KG1 (cell line): ENCODE measurements at places on chromosomes 7 and 10.
A peak's percentile ranks its signal among the peaks of the same experiment; 100 is the strongest.

DNA sequence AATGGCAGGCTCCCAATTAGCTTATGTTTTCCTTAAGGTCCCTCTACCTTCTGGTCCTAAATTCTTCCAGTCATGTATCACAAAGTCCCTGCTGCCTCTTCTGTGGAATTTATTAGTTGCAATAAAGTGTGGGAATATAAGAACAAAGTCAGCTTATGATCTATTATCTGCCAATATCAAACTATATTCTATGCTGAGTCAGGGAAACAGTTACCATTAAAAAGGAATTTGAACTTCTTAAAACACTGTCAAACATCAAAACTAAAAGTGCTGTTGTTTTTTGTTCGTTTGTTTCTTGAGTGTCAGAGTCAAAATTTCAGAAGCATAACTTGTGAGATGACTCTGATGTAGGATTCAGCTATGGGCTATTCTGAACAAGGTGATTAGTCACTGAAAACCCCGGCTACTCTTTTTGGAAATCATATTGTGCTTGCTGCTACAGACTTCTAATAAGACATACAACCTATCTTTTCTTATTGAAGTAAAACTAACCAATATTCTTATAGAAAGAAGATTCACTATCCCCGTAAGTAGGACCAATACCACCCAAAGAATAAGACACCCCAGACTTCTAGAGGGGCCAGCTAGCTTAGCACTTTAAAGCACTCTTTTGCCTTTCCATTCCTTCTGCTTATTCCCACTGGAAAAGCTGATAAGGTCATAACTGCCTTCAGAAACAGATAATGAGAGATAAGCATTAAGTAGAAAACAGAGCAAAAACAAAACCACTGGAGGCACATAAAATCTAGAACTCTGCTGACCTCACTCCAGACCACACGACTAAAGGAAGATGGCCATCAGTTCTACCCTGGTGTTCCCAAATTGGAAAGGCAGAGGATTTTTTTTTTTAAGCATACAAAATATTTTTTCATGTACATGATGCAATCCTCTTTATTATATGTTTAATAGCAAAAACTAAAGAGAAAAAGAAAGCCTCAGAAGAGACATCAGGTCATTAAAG lies 370.6 kb downstream of the PARD3 start:
- no peak for DNase-seq

DNA sequence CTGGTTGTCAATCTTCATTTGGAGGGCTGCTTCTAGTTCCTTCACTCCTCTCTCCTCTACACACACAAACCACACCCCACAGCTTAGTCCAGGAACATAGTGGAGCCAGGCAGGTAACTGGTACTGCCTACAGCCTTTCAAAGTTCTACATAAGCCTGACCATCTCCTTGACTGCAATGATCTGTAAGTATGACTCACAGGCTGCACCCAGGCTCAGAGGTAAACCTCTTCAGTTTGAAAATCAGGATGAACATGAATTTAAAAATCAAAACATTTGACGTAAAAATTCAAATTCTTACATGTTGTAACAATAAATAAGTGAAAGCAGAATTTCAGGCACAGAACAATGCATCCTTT lies 68.7 kb upstream of the C10orf120 start:
- no peak for DNase-seq

GRCh38 chr7:15750727-15751126 lies 64.2 kb upstream of the MEOX2 start:
- DNase-seq, result no peak

DNA sequence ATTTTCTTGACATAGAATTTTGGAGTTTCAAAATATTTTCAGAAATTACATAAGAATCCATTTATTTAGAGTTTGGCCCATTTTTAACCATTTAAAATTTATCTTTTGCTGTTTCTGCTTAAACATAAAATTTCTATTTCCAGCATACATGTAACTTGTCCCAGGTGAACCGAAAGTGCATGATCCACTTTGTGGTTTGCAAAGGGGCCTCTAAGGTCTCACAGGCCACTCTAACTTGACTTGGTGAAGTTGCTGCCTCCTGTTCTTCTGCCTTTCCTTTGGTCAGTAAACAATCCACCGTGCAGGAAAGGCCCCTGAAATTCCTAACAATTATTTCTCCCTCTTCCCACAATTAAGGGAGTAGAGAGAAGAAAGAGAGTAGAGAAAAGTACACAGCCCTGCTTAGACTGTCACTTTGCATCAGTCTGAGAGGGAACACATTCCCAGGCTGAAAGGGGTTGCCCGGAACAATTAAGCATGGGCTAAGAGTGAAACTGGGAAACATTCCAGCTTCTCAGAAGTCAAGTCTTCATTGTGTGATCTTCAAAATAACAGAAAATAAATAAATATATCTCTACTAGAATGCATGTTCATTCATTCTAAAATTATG lies 79.5 kb upstream of the SEMA3A start:
- DNase-seq, result no peak

DNA sequence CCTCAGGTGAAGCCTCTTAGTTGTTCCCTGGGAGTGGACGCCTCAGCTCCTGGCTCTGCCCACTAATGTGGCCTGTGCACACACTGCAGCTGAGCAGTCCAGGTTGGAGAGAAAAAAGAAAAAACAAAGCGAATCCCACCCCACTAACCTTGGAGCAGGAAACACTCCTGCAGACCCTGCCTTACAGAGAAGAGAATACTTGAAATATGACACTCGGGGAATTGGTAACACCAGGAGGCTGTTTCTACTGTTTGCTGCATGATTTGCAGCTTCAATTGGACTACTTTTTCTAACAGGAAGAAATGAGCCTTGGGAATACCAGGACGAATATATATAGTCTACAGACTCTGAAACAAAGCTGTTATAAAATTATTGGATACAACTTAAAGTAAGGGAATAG lies 22.2 kb downstream of the CDHR3 start:
- DNase-seq, result no peak

GRCh38 chr7:94412762-94413322 lies 18.1 kb downstream of the COL1A2 start:
- DNase-seq, result no peak

DNA sequence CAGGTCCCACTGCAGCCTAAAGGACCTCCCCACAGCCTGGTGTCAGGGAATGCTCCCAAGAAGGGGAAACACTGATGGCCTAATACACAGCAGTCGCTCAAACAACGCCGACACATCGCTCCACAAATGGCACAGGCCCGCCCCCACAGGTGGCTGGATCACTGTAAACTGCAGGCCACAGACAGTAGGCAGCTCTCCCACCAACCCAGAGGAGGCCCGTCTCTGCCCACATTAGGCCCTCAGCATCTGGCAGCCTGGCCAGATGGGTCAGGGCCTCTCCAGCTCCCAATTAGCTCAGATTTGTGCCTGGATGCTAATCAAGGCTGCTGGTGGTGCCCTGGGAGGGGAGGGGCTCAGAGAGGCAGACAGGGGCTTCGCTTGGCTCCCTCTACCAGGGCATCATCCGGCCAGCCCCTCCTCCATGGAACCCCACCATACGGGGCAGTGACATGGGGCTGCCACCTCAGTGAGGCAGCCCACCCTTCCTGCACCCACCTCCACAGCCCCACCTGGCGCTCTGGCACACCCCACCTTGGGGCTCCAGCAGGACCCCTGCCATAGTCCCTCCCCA lies 42.7 kb downstream of the CAMK2B start:
- DNase-seq, result no peak

- DNase-seq, result no peak
These were observed 12.4 kb downstream of the FOXL3 start for GRCh38 chr7:302054-302992.

GRCh38 chr7:32892521-32893206 lies 1.1 kb upstream of the KBTBD2 start:
- DNase-seq, result peak; percentile 84

DNA sequence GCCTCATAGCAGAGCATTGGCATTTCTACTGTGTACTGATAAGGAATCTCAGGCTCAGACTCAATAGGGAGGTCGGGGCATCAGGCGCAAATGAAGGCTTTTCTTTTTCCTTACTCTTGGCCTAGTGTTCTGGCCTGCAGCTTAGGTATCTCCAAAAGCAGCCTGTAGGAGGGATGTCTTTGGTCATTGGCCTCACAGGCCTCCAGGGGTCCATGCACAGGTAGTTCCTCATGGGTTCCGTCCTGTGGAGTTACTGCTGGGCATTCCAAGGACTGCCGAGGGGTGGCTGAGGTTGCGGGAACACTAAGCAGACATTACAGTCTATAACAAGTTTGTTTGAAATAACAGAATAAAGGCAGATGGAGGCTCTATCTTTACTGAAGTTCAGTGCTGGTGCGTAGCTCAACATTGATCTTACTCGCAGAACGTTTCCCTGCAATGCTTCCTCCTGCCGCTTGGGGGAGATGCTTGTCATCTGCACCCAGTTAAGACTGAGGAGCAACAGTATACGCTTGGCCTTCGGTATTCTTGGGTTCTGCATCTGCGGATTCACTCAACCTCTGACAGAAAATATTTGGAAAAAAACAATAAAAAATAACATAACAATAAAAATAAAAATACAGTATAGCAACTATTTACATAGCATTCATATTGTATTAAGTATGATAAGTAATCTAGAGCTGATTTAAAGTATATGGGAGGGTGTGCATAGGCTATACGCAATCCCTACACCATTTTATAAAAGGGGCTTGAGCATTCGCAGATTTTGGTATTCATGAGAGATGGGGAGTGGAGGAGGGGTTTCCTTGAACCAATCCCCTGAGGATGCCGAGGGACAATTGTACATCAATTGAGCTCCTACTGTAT lies 58.9 kb downstream of the SH2D4B start:
- peak; percentile 42 for DNase-seq

GRCh38 chr10:133415752-133416151 lies 8.7 kb downstream of the SPRN start:
- no peak for DNase-seq

DNA sequence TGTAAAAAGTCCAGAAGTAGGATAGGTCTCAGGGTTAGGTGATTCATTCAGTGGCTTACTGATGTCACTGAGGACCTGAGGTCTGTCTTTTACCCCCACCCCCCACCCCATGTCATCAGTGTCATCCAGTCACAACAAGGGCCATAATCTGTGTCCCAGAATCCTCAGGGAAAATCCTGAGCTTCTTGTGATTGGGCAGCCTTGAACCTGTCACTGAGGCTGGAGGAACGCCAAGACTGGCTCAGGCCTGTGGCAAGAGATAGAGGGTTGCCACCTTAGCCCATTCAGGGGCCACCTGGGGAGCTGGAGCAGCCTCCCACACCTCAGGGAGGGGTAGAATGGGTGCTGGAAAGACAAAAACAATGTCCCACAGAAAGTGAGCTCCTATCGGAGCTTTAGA lies 29.7 kb downstream of the NUB1 start:
- no peak for DNase-seq

GRCh38 chr10:102322914-102323313 lies 72.6 kb upstream of the NFKB2 start:
- peak; percentile 38 for DNase-seq
